GOT3 (cell line): ENCODE measurements at places on chromosomes 5 and 9.

GRCh38 chr5:10333154-10334006 is 20.1 kb upstream of the MARCHF6 start:
- no peak for DNase-seq

- no peak for DNase-seq
These were observed 593.6 kb downstream of the MTRR start for GRCh38 chr5:8462565-8462964.

DNA sequence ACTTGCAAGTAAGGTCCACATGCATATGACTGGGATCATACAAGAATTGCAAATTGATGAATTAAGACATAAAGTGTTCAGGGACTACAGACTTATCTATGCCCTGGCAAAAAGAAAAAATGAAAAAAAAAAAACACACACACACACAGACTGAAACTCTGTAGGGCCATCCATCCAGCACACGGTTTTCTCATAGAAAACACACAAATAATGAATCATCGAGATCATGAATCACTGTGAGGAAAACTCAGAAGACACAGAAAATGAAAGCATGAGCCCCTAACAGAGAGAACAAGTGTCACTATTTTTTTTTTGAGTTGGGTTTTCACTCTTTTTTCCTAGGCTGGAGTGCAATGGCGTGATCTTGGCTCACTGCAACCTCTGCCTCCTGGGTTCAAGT is 185.2 kb downstream of the IRX2 start:
- no peak for DNase-seq

GRCh38 chr9:90058182-90058763 is 453.5 kb downstream of the GADD45G start:
- DNase-seq, result no peak

DNA sequence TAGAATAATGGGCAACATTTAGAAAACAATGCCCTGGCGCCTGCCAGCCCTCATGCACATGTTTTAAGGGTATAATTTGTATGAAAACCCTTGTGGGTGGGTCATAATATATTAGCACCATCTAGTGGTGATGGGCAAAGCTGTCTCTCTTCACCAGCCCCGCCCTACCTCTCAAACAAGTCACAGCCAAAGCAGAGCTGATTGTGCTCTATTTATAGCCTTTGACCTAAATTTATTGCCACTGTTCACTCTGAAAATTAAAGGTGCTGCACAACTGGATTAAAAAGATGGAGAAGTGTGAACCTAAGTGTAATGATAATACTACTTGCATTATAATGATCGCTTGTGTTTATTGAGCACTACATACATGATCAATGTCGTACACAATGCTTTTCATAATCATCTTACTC is 131.9 kb upstream of the ANKH start:
- DNase-seq, result no peak

- DNase-seq, result peak; percentile 81
These were observed 28.8 kb downstream of the SPOCK1 start for GRCh38 chr5:137470111-137470920.

DNA sequence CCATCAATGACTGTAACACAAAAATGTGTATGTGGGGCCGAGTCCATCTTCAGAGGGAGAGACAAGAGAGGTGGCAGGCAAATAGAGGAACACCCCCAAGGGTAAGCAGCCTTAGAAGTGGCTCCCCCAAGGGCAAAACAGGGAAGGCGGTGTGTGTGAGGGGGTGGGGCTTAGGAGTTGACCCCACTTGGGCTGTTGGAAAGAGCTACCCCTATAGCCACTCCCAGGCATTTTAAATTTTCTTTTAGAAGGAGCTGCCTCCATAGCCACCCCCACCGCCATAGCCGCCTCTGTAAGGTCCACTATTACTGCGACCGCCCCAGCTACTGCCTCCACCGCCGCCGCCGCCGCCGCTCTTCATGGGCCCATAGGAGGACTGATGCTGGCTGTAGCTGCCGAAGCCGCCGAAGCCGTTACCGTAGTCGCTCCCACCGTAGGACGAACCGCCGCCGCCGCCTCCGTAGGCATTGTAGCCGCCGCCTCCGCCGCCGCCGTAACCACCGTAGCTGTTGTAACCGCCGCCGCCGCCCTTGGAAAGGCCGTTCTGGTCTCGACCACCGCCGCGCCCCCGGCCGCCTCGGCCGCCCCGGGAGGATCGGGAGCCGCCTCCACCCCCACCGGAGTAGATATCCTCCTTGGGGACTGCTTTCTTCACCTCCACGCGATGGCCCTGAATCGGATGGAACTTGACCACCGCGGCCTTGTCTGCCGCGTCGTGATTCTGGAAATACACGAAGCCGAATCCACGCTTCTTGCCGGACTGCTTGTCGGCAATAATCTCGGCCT is 1.1 kb downstream of the HNRNPA0 start:
- DNase-seq, result no peak

GRCh38 chr5:159030357-159030756 is 69.4 kb downstream of the EBF1 start:
- no peak for DNase-seq
